Activated CD8-positive, alpha-beta T cell treated with anti-CD3 and anti-CD28 coated beads for 36 hours (primary cell): ENCODE measurements at places on chromosomes 3 and 15.
A peak's percentile ranks its signal among the peaks of the same experiment; 100 is the strongest.

DNA sequence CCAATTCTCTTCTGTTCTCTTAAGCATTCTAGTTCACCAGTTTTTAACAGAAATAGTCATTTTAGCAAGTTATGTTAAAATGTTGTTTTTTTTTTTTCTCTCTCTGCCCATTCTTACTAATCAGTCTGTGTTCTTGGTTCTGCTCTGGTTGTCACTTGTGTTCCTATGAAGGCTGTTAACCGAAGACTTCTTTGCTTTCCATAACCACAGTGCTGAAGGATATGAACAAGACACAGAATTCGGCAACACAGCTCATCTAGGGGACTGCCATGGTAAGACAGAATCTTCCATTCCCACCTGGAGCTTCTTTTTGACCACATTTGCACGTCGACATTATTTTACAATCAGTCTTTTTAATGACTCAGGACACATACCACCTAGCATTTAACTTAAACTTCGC, 49.1 kb downstream of the SEMA6D start:
- no peak for DNase-seq

DNA sequence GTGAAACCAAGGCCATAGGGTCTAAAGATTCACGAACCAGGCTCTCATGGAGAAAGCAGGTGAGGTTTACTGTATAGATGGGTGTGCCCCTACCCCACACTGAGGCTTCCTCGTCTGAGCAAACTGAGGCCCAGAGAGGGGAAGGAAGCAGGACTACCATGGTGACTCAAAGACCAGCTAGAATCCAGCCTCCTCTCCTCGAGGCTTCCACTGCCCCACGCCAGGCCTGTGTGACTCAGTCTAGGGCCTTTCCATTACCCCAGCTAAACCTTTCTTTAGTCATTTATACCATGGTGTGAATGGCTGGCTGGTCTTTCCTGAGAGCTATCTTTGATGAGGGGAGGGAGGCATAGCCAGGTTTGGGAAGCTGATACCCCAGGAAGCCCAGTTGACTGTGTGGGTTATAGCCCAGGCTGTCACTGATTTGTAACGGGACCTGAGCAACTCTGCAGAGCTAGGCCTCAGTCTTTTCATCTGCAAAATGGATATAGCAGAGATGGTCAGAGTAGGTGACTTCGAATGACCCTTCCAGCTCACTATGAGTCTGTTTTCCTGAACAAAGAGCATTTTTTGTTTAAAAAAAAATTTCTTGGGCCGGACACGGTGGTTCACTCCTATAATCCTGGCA, 3.0 kb upstream of the RHO start:
- peak; percentile 7 for DNase-seq

GRCh38 chr3:194281306-194281705, 69.8 kb downstream of the CPN2 start:
- no peak for DNase-seq

DNA sequence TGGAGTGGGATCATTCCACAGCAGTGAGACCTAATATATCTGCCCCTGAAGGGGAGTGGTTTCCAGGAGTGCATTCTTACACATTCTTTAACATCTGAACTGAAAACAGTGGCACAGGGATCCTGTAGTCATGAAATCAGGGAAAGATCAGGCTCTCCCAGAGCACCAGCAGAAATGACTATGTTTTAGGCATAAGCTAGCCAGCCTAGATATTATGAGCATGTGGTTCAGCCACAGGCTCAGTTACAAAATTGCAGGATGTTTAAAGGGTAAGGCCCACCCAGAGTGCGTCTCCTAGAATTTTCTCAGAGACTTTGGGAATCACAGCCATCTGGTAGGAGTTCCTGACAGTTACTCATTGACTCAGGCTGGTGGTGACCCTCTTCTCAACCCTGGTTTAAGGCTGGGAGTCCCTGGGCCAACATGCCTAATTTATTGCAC, 20.9 kb downstream of the FSTL1 start:
- no peak for DNase-seq

DNA sequence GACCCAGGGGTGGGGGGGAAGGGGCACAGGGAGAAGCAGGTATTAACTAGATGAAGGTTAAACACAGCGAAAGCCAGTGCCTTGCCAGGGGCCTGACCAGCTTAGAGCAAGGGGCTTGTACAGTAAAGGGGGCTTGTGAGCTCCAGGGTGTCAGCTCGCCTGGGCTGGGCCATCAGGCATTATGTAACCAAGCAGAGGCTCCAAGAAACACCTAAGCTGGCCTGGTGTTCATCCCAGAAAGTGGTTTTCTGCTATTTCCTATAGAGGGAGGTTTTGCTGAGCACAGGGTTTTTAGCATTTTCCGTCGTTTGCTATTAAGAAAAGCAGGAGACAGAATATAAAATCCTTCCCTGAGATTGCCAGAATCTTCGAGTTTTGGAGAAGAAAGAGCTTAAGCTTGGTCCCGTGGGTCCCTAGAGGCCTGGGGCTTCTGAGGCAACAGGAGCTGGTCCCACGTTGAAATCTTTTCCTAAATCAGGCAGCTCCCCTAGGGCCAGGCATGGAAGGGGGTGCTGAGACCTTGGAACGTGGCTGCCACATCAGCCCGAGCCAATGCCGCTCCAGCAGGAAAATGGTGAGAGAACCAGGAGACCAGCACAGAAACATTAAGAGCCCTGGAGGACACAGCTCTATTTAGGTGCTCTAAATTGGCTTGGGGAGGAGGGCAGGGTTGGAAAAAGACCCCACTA, 71.4 kb downstream of the ISG20 start:
- no peak for DNase-seq

- no peak for DNase-seq
Measured at GRCh38 chr15:68815598-68815997, 5.1 kb downstream of the ANP32A start.
